CD14-positive monocyte (primary cell): ENCODE measurements at places on chromosomes 16 and 17.

- no peak for DNase-seq
Measured at GRCh38 chr16:22065252-22065651, 27.1 kb upstream of the VWA3A start.

- DNase-seq: no peak
Measured at GRCh38 chr17:15513058-15513791, 45.8 kb upstream of the CDRT4 start.

- no peak for DNase-seq
Measured at GRCh38 chr17:18920911-18921441, 31.0 kb upstream of the SLC5A10 start.

DNA sequence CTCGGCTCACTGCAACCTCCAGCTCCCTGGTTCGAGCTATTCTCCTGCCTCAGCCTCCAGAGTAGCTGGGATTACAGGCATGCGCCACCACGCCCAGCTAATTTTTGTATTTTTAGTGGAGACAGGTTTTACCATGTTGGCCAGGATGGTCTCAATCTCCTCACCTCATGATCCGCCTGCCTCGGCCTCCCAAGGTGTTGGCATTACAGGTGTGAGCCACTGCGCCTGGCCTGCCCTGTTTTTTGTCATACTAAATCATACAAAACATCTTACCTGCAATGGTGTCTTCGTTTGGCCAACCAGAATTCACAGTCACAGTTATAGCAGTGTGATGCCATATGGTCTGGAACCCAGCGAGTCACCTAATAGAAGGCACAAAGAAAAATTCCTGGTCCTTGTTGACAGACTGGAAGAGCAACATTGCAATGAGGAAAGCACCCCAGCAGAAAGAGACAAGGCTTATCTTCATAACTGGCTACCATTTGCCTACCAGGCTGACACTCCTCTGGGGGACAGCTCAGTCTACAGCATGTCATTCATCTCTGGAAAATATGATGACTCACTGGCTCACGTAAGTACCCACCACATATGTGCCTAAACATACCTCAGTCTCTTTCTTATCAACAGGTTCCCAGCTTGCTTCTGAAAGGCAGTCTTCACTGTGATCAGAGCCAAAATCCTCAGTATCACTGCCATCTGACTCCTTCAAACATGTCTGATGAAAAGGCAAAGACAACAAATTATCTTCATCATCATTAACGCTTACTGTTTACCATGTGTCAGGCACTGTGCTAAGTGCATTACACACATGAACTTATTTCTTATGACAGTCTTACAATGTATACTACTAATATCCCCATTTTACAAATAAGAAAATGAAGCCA, 4.3 kb upstream of the HSF5 start:
- DNase-seq: no peak

DNA sequence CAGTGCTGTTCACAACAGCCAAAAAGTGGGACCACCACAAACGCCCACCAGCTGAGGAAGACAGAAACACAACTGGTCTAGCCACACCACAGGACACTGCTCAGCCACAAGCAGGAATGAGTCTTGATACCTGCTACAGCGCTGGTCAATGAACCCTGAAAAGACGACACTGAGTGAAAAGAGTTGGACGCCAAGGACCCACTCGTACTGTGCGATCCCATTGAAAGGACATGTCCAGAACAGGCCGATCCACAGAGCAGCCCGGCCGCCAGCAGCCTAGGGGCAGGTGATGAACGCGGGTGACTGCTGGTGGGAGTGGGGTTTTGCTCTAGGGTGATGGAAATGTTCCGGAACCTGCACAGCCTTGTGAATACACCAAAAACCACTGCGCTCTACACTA, 10.6 kb upstream of the SLC38A8 start:
- DNase-seq: no peak

- peak; percentile 15 for DNase-seq
Measured at GRCh38 chr16:3182608-3183444, 5.2 kb upstream of the OR1F1 start.

- no peak for DNase-seq
Measured at GRCh38 chr16:49647673-49648072, 208.2 kb downstream of the ZNF423 start.

- no peak for DNase-seq
Measured at GRCh38 chr16:85994492-85995490, 95.8 kb downstream of the IRF8 start.

DNA sequence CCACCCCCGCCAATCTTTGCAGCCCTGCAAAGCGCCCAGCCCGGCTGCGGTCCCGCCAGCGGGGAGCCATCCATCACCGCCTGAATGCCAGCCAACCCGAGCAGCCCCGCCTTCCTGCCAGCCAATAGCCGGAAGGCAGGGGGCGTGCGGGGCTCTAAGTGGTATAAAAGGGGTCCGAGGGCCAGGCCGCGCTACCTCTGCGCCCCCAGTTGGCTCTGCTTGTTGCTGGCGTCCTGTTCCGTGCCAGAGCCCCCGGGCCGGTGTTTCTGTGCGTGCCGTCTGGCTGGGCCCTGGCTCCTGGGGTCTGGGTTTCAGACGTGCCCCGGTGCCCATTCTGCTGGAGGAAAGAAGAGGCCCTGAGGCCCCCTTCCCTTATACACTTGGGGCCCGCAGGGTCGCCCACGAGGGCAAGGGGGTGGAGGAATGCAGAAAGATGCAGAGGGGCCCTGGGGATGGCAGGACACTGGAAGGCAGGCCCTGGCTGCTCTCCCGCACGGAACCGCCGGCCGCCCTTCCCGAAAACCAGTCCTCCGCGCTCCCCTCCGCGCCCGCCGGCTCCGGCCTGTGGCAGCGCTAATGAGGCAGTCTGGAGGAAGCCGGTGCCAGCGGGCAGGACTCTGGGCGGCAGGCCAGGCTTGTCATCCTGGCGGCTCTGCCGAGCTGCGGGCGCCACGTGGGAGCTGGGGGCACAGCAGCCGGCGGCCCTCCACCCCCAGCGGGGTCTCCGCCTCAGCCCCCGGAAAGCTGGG, 14.0 kb downstream of the COPZ2 start:
- DNase-seq: peak; percentile 71

GRCh38 chr17:60598001-60598736, 1.8 kb upstream of the PPM1D start:
- peak; percentile 77 for DNase-seq

- no peak for DNase-seq
Measured at GRCh38 chr16:25855063-25855462, 163.3 kb downstream of the HS3ST4 start.

- no peak for DNase-seq
Measured at GRCh38 chr17:81641825-81642489, 5.0 kb downstream of the TSPAN10 start.

DNA sequence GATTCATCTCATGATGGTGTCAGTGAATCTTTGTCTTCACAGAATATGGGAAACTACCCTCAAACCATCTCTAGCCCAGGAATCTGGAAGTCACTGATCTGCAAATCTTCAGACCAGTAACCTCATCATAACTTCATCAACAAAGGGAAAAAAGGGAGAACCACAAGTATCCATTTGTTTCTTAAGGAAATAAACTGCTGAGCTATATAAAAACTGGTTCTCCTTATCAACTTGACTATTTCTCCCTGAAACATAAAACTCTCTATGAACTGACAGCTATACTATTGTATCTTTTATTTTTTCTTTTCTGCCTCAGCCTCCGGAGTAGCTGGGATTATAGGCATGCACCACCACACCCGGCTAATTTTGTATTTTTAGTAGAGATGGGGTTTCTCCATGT, 39.3 kb downstream of the TRIM37 start:
- no peak for DNase-seq

DNA sequence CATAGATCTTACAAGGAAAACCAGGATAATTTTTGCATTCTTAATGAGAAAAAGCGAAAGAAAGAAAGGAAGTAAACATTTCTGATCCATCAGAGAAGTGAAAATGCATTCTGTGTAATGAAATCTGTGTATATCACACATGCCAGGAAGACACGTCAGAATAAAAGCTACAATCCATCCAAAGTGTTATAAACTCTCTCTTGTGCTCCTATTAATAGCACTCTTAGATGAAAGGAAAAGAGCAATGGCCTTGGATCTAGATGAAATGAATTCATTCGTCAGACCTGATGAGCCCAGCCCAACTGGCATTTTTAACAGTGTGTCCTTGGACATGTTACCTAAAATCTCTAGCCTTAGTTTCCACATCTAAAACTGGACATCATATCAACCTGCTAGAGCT, 885.5 kb downstream of the CDH11 start:
- no peak for DNase-seq

DNA sequence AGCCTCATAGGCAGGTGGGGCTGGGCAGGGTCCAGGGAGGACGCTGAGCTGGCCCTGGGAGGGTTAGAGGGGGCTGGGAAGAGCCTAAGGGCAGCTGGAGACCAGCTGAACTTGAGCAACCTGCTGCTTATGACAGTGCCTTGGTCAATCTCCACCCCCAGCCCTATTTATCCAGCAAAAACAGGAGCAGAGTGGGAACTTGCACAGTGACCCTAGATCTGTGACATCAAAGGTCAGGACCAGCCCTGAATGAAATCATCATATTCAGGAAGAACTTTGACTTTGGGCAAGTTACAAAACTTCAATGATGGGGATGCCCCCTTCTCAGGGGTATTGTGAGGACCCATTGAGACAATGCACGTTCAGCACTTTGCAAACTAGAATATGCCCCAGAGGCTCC, 9.4 kb downstream of the CD300LF start:
- no peak for DNase-seq

- DNase-seq: no peak
Measured at GRCh38 chr17:11853321-11854151, 143.7 kb downstream of the ZNF18 start.

DNA sequence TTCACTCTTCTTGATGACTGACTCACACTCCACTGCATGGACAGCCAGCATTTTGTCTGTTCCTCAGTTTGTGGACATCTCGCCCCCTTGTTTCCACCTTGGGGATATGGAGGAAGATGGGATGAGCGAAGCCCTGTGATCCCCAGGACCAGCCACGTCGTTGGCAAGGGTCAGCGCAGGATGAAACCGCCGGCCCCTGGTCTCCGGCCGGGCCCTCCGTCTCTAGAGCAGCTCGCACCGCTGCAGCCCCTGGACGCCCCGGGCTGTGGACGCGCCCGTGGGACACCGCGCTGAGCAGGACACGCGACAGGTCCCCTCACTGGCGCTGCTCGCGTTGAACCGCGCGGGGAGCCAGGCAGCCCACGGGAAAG, 604 bp upstream of the ZC3H18 start:
- no peak for DNase-seq

DNA sequence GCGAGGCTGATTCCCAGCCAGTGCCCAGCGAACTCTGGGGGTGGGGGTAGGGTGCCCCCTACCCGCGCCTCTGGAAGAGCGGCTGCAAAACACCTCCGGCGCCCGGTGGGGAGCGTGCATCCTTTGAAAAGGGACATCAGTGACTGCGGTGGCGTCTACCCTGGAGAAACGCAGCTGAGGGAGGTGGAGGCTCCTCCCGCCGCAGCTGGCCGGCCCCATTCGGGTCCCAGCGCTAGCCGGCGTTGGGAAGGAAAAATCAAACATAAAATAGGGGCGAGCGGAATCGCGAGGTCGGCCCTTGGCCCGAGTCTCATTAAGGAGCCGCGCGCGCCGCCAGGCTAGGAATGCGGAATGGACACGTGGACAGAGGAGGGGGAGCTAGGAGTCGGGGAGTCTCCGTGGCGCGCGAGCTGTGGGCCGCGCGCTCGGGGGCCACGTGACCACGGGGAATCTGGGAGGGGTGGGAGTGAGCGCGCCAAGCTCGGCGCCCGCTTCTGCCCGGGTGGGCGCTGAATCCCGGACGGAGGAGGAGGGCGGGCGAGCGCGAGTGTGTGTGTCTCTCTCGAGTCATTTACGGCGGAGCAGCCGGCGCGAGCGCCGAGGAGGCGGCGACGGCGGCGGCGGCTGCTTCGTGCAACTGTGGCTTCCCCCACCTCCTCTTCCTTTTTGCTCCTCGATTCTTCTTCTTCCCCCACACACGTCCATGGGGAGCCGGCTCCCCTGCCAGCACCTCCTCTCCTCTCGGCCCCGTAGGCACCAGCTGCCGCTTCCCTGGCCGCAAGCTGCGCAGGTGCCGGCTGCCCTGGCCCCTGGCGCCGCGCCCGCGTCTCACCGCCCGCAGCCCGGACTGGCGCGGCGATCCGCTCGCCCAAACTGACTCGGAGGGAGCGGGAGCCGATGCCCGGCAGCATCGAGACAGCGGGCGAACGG, at the start of gene TMEM132E:
Gene TMEM132E, plus strand, starts transcription at position 566 of the 930 bp plus-strand sequence. CDS start 1,495 bp downstream, outside the sequence.
- DNase-seq: no peak

GRCh38 chr16:5072334-5073278, 963 bp downstream of the ALG1 start:
- no peak for DNase-seq

GRCh38 chr17:77681861-77682260, 276.6 kb upstream of the TNRC6C start:
- no peak for DNase-seq

GRCh38 chr16:78428193-78428592, 328.7 kb downstream of the WWOX start:
- DNase-seq: no peak

GRCh38 chr17:75808905-75809621, 24.5 kb downstream of the UNK start:
- DNase-seq: no peak

DNA sequence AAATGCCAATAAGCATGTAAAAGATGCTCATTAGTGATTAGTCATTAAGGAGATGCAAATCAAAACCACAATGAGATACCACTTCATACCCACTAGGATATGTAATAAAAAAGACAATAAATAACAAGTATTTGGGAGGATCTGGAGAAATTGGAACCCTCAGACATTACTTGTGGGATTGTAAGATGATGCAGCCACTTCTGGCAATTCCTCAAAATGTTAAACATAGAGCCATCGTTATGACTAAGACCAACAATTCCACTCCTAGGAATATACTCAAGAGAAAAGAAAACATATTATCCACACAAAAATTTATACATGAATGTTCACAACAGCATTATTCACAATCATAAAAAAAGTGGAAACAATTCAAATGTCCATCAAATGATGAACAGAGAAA, 336.2 kb upstream of the PMFBP1 start:
- DNase-seq: no peak

- DNase-seq: no peak
Measured at GRCh38 chr16:84367750-84368307, 509 bp upstream of the ATP2C2 start.
